Fibroblast of skin of abdomen (primary cell): ENCODE measurements at places on chromosomes 3 and 15.

DNA sequence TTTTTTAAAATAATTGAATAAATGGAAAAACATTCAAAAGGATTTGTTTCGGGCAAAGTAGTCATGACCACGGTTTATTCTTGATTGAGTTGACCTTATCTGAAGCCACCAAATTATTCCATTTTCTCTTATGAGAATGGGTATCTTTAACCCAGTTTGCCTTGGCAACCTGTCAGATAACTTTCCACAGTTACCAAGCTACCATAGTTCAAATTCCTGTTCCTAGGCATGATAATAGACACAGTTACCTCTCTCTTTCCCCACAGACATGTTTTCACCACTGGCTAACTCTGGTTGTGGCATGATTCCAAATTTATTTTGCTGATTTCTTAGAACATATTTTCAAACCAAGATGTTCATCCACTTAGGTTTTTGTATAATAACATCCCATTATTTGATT lies 84.9 kb downstream of the NECTIN3 start:
- no peak for DNase-seq

GRCh38 chr3:45154641-45155147 lies 8.5 kb upstream of the CDCP1 start:
- no peak for DNase-seq

- peak; percentile 52 for DNase-seq
These were observed 132.5 kb downstream of the FOXP1 start for GRCh38 chr3:71451060-71451459.

- DNase-seq: no peak
These were observed 81.7 kb downstream of the MEGF11 start for GRCh38 chr15:66171841-66172240.

- DNase-seq: no peak
These were observed 397.2 kb downstream of the MECOM start for GRCh38 chr3:169266351-169266750.

GRCh38 chr15:27869697-27870281 lies 229.3 kb downstream of the OCA2 start:
- no peak for DNase-seq

- DNase-seq: no peak
These were observed 93.3 kb downstream of the SEMA5B start for GRCh38 chr3:122934251-122934650.

DNA sequence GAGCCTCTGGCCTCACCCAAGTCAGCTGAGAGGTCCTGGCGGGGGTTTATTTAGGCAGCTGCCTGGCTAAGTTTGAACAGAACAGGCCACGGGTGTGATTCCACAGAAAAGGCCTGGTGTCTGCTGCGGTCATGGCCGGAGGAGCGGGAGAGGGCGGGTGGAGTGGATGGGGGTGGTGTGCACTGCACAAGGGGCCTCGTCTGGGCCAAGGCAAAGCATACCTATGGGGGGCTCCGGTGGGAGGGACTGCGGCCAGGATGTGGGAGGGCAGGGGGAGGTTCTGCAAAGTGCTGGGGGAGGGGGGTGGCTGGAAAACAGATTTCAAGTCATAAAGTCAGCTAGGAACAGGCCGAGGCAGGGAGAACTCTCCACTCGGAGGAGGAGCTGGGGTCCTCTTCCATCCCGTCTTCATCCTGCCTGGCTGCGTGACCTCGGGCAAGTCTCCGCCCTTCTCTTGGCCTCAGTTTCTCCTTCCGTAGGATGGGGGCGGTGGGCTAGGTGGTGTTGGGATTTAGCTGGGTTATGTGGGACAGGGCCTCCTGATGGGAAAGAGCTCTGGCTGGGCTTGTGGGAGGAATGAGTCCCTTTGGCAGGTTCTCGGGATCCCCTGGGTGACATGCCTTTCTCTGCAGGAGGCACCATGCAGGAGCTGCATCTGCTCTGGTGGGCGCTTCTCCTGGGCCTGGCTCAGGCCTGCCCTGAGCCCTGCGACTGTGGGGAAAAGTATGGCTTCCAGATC lies 878 bp downstream of the ISLR start:
- DNase-seq: peak; percentile 80

DNA sequence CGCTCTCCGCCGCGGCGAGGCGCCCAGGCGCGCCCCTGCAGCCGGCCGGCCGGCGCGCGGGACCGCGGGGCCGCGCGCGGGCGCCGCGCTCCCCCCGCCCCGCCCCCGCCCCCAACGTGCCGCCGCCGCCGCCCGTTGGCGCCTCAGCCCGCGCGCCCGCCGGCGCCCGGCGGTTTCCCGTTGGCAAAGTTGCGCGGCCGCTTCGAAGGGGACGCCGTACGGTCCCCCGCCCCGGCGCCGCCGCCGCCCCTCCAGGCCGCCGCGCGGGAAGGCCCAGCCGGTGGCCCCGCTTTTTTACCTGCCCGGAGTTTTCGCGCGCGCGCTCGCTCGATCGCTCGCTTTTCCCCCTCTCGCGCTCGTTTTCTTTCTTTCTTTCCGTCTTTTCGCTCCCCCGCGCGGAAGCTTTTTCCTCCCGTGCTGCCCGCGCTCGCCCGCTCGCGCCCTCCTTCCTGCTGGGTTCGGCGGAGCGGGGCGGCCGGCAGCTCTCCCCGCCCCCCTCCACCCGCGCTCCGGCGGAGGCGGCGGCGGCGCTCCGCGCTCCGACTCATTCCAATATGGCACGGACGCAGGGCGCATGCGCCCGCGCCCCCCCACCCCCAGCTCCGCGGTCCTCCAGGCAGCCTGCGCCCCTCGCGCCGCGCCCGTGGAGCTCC lies at the start of gene SFMBT1:
Gene SFMBT1, minus strand, starts transcription at position 556 of the 653 bp plus-strand sequence. CDS start 76,945 bp downstream, outside the sequence.
- peak; percentile 61 for DNase-seq

DNA sequence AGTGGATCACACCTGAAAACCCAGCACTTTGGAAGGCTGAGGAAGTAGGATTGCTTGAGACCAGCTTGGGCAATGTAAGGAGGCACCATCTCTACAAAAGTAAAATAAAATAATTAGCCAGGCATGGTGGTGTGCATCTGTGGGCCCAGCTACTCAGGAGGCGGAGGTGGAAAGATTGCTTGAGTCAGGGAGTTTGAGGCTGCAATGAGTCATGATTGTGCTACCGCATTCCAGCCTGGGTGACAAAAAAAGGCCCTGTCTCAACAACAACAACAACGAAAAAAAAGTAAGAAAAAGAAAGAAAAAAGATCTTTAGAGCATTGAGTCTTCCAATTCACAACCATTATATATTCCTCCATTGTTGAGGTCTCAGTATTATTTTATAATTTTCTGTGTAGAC lies 192.4 kb upstream of the DPH6 start:
- no peak for DNase-seq

GRCh38 chr15:79923079-79923514 lies 26.3 kb upstream of the MTHFS start:
- DNase-seq: peak; percentile 36

DNA sequence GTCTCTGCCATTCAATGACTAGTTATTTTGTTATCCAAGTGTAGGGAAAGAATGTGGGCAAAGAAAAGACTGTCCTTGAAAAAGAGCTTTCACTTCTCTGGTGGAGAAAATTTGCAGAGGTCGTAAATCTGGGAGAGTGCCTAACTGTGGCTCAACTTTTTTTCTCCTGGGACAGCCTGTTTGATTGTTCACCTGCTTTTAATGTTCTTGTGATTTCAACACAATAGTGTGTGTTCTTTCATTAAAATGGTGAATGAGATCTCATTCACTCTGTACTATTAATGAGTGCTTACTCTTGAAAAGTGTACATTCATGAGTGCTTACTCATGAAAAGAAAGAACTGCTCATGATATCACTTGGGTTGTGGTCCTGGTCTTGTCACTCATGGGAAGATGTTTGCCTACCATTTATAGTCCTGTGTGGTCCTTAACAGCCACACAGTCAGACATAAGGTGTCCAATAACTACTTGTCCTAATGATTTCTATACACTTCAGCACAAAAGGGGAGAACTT lies 567.3 kb downstream of the GRM7 start:
- no peak for DNase-seq

DNA sequence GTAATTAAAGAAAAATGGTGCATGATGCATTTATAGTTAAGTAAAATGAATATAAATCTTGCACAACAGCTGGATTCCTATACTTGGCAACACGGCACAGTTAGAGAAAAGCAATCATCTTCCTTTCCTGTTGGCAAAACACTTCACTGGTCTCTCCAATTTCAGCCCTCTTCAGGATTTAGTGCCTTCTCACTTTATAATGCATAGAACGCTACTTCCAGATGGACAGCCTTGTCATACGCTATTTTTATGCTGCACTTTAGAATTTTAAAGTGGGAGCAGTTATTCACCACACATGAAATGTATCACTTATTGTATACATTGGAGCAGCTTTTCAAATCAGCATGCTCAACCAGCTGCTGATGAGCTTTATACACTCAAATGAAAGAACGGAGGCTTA lies 194.4 kb upstream of the GBE1 start:
- DNase-seq: peak; percentile 24

DNA sequence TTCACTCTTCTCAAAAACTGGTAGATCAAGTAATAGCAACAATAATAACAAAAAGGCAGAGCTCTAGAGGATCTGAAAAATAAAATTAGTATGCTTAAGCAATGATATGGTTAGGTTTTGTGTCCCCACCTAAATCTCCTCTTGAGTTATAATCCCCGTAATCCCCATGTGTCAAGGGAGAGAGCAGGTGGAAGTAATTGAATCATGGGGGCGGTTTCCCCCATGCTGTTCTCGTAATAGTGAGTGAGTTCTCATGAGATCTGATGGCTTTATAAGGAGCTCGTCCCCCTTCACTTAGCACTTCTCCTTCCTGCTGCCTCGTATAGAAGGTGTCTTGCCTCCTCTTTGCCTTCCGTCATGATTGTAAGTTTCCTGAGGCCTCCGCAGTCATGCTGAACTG lies 60.2 kb upstream of the ABHD2 start:
- DNase-seq: no peak

GRCh38 chr15:34986326-34986725 lies 1.8 kb downstream of the ZNF770 start:
- no peak for DNase-seq

GRCh38 chr3:166285001-166285400 lies 447.8 kb upstream of the BCHE start:
- no peak for DNase-seq

DNA sequence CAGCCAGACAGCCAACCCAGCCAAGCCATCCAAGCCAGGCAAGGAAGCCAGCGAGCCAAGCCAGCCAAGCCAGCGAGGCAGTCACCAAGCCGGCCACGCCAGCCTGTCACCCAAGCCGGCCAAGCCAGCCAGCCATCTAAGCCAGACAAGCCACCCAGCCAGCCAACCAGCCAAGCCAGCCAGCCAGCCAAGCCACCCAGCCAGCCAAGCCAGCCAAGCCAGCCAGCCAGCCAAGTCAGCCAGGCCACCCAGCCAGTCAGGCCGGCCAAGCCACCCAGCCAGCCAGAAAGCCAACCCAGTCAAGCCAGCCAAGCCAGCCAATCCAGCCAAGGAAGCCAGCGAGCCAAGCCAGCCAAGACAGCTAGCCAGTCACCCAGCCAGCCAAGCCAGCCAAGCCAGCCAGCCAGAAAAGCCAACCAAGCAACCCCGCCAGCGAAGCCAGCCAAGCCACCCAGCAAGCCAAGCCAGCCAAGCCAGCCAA lies 201.2 kb downstream of the GOLGA6L6 start:
- no peak for DNase-seq

DNA sequence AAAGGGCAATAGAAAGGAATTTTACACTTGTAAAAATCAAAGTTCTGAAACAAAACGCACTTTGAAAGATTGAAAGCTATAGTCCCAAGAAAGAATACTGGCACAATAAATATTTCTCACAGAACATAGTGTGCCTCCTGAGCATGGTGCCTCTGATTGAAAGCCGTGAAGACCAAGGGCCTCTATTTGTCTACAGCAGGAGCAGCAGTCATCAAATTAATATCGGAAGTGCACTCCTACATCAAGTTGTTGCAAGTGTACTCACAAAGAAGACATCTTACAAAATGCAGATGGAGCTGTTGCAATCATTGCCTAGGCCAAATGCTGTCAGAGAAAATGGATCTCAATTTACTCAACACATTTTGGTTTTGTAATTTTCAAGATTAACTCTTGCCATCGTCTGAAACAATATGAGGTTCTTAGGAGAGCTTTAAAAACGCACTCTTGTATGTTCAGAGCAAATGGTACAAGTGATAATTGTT lies 9.2 kb upstream of the WDR49 start:
- DNase-seq: no peak

DNA sequence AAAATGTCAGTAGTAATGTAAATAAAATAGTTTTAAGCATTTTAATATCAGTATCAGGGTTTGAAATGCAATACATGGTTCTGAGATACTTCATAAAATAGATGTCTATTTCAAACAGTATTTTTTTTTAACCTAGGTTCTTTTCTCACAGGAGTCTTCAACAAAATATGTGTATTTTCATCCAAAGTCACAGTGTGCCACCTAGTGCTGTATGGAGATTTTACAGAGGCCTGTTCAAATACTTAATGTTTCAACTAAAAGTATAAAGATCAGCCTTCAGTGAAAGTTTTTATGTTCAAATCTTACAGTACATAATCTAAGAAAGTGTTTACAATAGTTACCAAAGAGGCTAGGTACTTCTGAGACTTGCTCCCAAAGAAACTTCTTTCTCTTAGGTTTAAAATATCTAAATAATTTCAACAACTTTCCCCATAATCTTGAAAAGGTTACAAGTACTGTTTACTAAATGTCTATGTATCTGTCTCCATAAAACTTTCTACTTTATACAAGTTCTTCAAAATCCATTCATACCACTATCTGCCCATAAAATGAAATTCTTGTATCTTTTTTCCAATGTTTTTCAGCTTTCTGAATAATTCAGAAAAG lies 38.3 kb downstream of the SCAPER start:
- peak; percentile 31 for DNase-seq
